AG10803 (cell line): ENCODE measurements at places on chromosomes 7 and 10.

DNA sequence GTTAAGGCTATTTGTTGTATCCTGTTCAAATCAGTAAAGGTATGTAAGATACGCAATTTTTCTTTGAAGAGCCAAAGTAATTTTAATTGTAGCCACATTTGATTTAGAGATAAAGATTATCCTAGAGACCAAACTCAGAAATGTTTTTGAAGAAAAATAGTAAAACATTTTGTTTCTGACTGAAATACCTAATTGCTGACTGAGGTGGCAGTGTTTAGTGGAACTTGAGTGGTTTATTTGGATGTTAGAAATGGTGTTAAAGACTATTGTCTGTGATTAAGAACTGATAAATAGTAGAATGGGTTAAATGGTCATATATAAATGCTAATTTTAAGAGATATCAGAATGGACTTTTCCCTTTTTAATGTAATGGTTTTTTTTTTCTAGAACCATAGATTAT is 15.3 kb downstream of the EDRF1 start:
- no peak for DNase-seq

DNA sequence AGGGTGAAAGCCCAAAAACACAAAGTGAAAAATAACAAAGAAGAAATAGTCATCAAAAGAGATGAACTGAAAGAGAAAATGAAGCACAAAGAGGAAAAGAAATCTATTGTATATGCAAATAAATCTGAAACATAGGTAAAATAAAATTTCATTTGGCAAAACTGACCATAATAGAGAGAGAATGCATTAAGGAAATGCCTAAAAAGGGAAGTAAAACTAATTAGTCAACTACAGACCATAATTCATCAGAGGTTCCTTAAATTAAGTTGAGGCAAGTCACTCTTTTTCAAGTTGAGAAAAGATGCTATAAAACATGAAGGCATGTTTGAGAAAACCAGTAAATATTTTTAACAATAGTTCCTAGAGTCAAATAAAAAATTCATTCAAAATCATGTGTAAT is 233.3 kb downstream of the LRRN3 start:
- DNase-seq, result no peak

DNA sequence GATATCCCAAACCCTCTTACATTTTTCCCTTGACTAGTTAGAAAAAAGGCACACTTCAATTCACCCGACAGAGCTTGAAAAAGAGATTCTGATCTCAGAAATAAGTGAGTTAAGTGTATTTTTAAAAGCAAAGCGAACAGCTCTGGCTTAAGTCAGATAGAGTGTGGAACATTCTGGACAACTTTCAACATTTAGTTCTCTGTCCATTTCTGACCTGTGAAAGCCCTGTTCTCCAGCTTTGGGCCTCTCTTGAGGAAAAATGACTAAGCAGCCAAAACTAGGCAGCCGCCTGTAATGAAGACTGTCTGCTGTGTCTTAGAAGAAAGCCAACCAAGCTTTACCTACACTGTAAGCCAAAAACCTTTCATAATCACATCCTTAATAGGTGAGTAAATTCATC is 50.5 kb downstream of the CDK6 start:
- DNase-seq, result peak; percentile 68

- DNase-seq, result no peak
These were observed 59.9 kb upstream of the EFCAB10 start for GRCh38 chr7:105640956-105641810.
